Stimulated activated CD8-positive, alpha-beta memory T cell treated with anti-CD3 and anti-CD28 coated beads, Interleukin-7, amount 100 ng/mL, for 24 hours (primary cell): ENCODE measurements at places on chromosomes 12 and 14.

DNA sequence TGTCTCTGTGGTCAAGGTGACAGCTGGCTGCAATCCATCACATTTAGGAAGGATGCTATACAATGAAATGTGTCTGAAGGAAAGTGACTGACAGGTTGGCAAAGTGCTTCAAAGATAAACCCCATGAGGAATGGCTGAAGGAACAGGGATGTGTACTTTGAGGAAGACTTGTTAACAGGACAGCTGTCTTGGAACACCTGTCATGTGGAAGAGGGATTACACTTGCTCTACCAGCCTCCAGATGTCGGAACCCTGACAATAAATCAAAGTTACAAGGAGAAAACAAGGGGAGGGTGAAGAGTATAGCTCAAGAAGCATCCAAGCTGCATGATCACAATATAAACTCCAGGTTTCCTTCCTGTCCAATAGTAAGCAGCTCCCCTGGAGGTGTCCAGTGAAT lies 147.8 kb upstream of the TMCC3 start:
- no peak for DNase-seq

- DNase-seq = no peak
Observed at GRCh38 chr12:68733661-68734071, 12.3 kb upstream of the SLC35E3 start.

- DNase-seq = no peak
Observed at GRCh38 chr12:46480316-46480715, 107.7 kb upstream of the SLC38A2 start.

GRCh38 chr14:95395098-95395737 lies 75.5 kb upstream of the CLMN start:
- DNase-seq = no peak

DNA sequence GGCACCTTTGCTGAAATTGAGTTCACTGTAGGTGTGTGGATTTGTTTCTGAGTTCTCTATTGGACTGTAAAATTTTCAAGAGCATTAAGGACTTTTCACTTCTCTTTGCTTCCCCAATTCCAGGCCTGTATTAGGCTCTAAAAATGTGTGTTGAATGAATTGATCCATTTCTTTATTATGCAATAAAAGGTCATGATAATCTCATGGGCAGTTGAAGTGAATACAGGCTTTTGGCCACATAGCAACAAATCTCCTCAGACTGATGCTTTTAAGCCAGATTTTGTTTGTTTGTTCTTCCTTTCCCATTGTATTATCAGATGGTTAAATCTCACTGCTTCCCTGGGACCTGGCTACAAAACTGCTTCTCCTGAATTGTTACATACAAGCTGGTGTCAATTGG lies 258.0 kb upstream of the FAR2 start:
- no peak for DNase-seq

GRCh38 chr14:103071544-103072251 lies 12.3 kb upstream of the LBHD2 start:
- no peak for DNase-seq

DNA sequence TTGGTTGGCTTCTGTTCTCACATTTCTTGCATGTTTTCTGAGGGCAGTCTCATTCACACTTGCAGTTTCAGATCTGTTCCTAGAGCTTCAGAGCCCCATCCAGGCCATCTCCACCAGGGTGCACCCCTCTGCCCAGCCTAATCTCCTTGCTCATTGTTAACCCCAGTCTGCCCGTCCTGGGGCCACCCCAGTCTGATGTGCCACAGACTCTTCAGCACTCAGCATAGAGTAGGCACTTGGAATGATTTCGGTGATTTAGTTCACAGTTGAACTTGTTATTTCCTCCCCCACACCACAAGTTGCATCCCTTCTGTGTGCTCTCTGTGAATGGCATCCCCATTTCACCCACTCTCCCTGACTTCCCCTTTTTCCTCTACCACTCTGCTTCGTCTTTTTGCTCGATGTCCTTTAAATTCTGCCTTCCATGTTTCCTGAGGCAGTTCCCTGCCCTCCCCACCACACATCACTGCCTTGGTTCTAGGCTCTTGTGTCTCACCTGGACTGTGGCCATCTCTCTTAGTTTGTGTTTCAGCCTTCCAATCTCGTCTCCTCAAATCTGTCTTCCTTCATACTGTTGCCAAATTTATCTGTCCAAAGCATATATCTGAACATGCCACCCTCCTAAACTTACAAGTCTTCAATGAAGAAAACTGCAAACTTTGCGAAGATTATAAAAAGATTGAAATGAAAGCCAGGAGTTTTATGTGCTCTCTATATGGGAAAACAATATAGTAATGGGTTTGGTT lies 41.5 kb downstream of the ANO6 start:
- DNase-seq = no peak

- no peak for DNase-seq
Observed at GRCh38 chr12:100141998-100142850, 450 bp downstream of the BLTP3B start.

DNA sequence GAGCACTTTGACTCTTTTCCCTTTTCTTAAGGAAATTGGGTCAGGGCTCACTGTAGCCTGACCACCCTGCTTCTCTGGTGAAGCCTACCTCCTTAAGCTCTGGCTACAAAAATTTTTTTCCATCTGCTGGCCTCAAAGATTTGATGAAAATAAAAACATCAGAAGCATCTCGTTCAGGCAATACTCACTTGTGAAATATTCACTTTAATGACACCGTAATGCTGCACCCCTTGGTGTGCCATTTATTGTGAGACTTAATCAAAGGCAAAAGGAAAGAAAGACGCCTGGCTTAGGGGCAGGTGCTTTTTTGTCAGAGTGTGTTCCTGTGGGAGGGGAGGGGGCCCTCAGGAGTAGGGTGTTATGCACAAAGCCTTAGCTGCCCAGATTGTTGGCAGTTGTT lies 155.0 kb upstream of the TMPO start:
- DNase-seq = no peak

GRCh38 chr12:116538682-116539305 lies 20.4 kb upstream of the MAP1LC3B2 start:
- DNase-seq = no peak

- no peak for DNase-seq
Observed at GRCh38 chr12:80157645-80158044, 58.3 kb downstream of the OTOGL start.

- DNase-seq = no peak
Observed at GRCh38 chr12:41980390-41980789, 164.3 kb downstream of the GXYLT1 start.

GRCh38 chr14:61932974-61933373 lies 170.8 kb downstream of the SNAPC1 start:
- no peak for DNase-seq

- no peak for DNase-seq
Observed at GRCh38 chr12:21627924-21628323, 23.3 kb upstream of the GYS2 start.

DNA sequence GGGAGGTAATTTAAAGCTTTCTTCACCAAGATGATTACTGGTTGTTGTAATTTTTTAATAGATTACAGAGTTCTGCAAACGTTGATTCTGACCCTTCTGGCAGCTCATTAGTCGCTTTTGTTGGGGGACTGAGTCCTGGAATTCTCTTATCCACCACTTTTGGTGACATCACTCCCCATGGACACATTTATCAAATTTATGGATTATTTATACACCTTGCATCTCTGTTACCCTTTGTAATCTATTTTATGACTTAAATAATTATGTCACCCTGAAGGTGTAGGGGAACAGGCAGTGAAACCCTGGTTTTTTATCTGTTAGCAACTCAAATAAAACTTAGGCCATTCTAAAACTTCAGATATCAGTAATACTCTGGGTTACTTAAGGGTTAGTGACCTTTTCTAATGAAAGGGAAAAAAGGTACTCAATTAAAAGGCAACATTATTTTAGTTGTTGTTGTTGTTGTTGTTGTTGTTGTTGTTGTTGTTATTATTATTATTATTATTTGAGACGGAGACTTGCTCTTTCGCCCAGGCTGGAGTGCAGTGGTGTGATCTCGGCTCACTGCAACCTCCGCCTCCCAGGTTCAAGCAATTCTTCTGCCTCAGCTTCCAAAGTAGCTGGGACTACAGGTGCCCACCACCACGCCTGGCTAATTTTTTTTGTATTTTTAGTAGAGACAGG lies 58.9 kb upstream of the RNU6-7 start:
- DNase-seq = no peak

DNA sequence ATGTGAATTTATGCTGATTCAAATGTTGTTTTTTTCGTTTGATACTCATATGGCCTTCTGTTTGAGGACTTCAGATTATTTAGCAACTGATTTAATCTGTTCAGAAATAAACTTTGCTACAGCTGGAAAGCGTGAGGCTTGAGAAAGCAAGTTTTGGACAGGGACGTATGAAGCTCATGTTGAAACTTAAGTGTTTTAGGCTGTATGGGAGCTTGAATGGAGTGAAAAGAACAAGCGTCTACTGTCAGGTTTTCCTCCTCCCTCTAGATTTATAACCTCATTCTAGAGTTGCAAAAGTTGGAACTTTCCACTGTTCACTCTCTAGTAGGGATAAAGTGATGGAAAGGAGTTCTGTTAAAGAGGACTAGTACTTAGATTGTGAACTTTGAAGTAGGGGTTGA lies 1.0 kb downstream of the PRPF39 start:
- DNase-seq = no peak

DNA sequence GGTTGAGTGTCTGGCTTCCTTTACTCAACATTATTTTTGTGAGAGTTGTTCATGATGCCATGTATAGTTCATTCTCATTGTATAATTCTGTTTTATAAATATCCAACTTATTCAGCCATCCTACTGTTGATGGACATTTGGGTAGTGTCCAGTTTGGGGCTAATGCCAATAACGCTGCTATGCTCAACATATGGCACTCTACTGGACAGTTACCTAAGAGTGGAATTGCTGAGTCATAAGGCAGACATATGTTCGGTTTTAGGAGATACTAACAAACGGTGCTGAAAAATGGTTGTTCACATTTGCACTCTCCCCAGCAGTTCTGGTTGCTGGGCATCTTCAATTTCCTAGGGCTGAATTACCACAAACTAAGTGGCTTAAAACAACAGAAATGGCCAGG lies 28.7 kb upstream of the P2RX4 start:
- DNase-seq = no peak

- DNase-seq = no peak
Observed at GRCh38 chr12:96015672-96016071, 19.5 kb upstream of the HAL start.

DNA sequence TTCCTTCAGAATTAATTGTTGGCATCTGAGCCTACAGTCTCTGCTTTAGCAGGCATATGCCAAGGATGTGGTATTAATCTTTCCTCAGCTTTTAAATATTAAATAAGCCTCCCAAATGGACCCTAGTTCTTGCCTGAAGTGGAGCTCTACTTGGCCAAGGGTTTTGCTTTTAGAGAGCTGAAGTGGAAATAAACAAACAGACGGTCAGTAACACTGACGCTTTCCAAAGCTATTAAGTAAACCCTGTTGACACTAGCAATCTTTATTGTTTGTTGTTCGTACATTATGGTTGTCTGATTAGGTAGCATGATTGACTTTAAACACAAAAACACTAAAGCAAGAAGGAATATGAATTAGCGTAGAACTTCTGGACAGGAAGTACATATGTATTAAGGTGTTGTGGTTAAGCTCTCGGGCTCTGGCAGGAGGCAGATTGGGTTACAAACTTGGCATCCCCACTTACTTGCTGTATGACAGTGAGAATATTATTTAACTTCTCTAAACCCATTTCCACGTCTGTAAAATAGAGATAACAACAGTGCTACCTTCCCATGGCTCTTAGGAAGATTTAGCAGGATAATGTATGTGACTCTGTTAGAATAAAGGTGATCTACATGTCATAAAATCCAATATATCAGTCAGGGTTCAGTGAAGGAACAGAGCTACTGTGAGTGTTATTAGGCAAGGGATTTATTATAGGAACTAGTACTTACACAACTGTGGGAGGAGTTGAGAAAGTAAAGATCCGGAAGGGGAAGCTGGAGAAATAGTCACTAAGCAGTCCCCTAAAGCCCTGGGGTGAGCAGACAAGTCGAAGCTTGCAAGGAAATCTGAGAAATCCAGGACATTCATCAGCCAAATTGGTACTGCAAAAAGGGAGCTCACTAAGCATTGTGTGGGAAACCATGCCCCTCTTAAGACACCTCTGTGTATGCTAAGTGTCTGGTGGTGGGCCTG lies 92.2 kb upstream of the ATF7IP start:
- no peak for DNase-seq

GRCh38 chr14:33377596-33378390 lies 439.1 kb downstream of the NPAS3 start:
- no peak for DNase-seq

GRCh38 chr14:21987937-21988336 lies 314.3 kb upstream of the OR4E1 start:
- no peak for DNase-seq

DNA sequence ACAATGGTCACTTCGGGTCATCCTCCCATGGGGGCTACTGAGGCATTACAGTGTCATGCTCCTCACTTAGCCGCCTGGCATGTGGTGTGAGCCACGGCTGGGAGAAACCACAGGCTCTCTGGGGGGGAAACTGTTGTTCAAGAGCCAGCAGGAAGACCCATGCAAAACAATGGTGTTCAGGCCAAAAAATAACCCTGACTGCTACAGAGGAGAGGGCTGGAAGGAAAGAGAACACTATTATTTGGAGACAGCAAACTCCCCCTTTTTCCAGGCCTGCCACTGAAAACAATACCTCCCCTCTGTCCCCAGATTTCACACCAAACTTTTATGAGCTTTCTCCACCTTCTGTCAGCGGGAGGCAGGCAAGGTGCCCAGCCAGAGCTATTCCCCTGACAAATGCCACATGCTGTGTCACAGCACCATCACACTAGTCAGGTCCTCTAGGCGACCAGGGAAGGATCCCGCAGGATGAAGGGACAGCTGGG lies 83.7 kb downstream of the CHGA start:
- DNase-seq = no peak

GRCh38 chr12:76591476-76591875 lies 31.9 kb upstream of the OSBPL8 start:
- DNase-seq = no peak

GRCh38 chr12:26614011-26614616 lies 218.9 kb downstream of the ITPR2 start:
- no peak for DNase-seq

DNA sequence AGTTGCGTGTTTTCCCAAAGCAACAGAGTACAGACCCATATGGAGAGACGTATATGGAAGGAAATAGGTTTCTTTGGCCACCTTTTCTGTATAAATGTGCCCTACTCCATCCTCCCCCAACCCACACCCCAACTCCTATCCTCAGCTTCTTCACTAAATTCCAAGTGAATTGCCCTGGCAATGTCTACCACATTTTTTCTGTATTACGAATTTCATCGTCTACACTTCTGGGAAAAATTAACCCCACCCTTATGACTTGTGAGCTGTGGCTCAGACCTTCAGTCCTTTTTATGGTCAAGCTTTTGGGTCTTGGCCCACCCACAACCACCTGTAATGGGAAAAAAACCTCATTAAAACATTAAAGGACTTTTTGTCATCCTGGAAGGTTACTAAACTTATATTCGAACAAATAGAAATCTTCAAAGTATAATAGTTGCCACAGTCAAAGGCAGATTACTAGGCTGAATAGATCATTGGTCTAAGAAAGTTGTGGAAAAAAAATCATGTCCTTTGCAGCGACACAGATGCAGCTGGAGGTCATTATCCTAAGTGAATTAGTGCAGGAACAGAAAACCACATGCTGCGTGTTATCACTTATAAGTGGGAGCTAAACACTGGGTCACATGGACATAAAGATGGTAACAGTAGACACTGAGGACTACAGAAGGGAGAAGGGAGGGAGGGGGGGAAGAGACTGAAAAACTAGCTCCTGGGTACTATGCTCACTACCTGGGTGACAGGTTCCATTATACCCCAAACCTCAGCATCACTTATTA lies 15.7 kb upstream of the NFKBIA start:
- no peak for DNase-seq
